Keratinocyte (primary cell): ENCODE measurements at places on chromosomes 7 and 10. TPM values are rescaled to one million over a fixed set of nuclear protein-coding genes. Genes with fewer than 3 reads are reported as not detected.

DNA sequence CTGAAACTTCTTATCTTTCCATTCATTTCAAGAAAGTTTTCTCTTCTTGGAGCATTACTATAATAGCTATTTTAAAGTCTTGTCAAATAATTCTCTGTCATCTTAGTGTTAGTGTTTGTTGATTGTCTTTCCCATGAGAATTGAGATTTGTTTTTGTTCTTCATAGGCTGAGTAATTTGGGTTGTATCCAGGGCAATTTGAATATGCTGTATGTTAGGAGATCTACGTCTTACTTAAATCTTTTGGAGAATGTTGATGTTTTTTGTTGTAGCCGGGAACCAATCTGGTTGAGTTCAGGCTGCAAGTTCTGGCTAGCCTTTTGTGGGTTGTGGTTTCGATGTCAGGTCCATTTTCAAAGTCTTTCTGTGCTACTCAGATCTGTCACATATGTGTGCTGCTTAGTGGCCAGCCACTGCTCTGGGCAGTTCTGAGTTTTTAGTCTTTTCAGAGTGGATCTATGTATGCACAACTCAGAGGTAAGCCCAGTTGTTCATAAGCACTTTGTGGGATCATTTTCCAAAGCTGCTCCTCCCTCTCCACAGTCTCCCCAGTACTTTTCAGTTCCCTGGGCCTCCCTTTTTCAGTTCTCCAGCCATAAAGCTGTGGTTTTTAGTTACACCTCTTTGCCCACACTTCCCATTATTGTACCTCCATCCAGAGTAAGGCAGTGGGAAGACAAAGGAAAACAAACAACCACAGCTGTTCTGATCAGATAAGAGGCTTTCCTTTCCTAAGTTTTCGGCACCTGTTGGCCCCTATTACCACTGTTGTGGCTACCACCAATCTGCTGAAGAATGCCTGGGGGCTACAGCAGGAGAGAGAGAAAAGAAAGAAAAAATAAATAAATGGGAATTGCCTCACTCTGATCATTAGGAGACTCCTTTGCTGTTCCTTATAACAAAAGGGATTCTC, 4.7 kb upstream of the CCNJ start:
- DNase-seq = no peak

- DNase-seq = peak; percentile 89
These were observed 83.2 kb upstream of the KIF5B start for GRCh38 chr10:32139223-32140073.

DNA sequence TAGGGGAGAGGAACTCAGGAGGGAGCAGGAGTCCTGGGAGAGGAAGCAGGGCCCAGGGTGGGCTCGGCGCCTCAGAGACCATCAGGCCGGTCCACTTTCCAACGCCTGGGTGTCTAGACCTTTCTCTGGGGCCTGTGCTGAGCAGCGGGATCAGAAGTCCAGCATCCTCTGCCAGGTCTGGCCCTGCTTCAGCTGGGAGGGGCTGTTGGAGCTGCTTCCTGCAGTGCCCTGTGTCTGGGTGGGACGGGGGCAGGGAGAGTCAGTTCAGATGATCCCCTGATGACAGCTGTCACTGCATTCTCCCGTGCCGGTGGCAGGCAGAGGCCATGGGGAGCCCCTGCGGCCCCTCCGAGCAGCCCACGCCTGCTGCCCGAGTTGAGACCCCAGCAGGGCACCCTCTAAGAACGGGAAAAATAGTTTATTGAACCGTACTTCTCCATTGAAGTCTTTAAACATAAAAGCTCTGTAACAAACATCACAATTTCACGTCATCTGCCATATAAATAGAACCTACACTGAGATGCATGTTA, 23.3 kb downstream of the AP5Z1 start:
- no peak for DNase-seq

- DNase-seq = no peak
These were observed 19.6 kb upstream of the EFCAB10 start for GRCh38 chr7:105600720-105601550.

DNA sequence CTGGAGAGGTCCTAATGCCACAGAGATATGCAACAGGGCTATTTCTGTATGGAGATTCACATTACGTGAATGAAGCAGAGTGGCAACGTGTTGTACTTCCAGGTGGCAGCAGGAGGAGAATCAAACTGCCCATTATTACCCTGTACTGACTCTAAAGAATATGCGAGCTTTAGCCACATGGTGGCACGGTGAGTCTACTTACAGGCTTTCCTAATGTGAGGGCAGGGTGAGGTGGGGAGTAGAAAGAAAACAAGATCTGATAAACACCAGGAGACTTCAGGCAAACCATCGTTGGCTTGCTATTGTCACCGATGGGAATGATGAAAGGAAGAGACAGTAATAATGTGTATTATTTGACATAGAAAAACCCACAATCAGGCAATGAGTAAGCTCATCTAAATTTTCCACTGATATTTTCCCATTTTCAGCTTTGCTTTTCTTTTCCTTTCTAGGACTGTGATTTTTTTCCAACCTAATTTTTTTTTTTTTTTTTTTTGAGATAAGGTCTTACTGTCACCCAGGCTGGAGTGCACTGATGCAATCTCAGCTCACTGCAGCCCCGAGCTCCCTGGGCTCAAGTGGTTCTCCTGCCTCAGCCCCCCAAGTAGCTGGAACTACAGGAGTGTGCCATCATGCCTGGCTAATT, 164.3 kb downstream of the BTAF1 start:
- DNase-seq = no peak

GRCh38 chr10:50346942-50347341, 95.6 kb upstream of the ASAH2 start:
- no peak for DNase-seq

- DNase-seq = no peak
These were observed 133.6 kb upstream of the ASAH2 start for GRCh38 chr10:50384898-50385297.

DNA sequence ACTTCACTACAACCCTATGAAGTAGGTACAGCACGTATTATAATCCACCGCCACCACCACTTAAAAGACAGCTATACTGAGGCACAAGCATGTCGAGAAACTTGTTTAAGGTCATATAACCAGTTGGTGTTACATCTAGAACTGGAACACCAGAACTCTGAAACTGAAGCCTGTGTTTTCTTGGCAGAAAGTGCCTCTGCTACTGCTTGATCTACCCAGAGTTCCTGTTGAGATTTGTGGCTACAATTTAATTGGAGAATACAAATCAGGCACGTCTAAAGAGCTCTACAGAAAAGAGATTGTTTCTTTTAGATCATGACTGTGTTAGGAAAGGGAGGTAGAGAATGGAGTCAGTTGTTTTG, 4.3 kb upstream of the ADD3 start:
- DNase-seq = no peak

DNA sequence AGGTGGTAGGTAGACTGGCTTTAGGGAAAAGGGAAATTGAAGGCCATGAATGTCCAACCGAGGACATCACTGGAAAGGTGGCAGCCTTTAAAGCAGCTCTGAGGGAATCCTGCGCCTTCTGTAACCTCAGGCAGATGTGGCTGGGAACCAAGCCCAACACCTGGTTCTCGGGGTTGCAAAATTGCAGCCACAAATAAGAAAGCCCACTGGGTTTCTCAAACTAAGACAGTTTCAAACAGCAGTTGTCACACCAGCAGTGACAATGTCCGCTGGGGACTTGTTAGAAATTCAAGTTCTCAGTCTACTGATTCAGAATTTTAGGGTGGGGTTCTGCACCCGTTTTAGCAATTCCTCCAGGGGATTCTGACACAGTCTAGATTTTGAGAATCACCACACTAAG, 42.7 kb upstream of the STEAP1B start:
- no peak for DNase-seq

- DNase-seq = no peak
These were observed 10.9 kb downstream of the CALCR start for GRCh38 chr7:93563584-93563983.

- DNase-seq = no peak
These were observed 1645.1 kb downstream of the REEP3 start for GRCh38 chr10:65166272-65166671.

Gene PCLO
- 1.00 to 2.1 TPM (median 1.8 TPM) in 3 replicates for polyA plus RNA-seq

Gene LDB3
- 0.01 TPM in 2 of 3 replicates, not detected in the other for polyA plus RNA-seq

Gene CTBP2
- 64.4 to 116 TPM (median 76.0 TPM) in 3 replicates for polyA plus RNA-seq
